ENCODE measurements at places on chromosomes 2 and 18.
A peak's percentile ranks its signal among the peaks of the same experiment; 100 is the strongest.

- DNase-seq, result no peak
Observed at GRCh38 chr2:11437602-11438001, 28.4 kb downstream of the E2F6 start.

GRCh38 chr2:225074919-225075681 is 32.8 kb upstream of the DOCK10 start:
- no peak for DNase-seq

- DNase-seq, result no peak
Observed at GRCh38 chr2:172305066-172305465, 122.3 kb upstream of the ITGA6 start.

- no peak for DNase-seq
Observed at GRCh38 chr18:38297910-38298309, 732.3 kb upstream of the CELF4 start.

DNA sequence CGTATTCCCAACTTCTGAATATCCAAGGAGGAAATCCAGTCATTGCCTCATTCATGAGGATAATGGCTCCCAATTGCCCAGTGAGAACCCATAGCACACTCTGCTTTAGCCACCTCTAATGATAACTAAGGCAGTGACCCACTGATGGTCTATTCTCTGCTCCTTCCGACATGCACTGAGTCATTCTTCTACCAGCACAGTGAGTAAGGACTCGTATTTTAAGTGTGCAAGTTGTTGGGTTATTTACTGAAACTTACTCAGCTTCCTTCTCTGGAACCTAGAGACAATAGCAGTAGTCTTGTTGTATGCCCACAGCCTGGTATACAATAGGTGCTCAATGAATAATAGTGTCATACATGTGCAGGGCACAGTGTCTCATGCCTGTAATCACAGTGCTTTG is 81.1 kb upstream of the ZNF397 start:
- DNase-seq, result no peak

- no peak for DNase-seq
Observed at GRCh38 chr2:233901367-233901766, 15.8 kb upstream of the TRPM8 start.

DNA sequence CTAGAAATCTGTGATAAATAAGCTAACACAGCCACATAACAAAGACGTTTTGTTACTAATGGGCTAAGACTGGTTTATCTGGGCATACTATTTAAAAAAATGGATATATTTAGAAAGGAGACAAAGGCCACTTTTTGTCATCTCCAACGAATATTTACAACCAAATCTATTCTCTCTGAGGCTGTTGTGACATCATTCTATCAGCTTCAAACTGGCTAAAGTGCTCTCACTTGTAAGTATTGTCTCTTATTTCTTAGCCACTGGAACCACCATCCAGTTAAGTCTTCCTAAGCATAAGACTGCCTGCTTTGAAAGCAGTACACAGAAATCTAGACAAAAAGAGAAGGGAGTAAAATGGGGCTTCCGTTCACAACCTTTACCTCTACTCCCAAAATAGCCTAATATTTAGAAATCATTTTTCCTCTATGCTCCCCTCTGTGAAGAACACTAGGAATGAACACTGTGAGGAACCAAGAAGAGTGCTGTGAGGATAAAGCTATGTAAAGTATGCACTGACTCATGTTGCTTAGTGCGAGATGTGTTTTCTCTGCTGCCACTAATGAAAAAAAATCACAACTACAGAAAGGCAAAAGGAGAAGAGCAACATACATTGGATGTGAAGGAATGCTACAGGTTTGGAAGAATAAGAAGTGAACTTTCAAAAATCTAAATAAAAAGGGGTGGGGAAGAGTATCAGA is 264.1 kb downstream of the EXOC6B start:
- no peak for DNase-seq

DNA sequence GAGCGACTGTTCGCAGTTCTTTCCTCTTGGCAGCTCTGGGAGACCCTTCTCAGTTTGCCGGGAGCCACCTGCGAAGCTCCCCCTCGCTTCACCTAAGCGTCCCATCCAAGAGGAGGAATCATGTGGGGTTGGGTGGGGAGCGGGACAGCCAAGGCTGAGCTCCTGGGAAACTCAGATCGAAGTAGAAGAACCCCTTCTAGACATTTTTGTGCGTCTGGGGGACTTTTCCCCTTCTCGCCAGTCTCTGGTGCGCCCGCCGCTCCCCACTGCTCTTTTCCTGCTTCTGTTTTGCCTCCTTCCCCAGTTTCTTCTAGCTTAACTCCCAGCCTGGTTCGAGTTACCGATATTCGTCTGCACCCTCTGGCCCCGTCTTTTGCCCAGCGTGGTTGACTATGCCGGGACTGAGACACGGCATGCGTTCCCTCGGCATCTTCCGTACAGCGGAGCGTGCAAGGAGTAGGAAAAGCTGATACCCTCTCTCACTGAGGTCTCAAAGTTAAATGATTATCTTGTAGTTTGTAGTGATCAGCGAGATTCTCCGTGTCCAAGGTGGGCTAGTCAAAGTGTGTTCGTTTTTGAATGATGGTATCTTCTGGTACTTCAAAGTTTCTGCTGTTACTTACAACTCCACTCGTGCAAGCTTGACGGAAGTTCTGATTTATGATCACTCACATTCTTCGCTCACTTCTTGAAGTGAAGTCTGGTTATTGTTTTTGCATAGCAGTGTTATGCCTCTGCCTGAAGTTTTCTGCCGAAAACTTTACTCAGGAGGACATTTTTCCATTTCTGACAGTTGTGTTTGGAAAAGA is 664 bp downstream of the CAMKMT start:
- DNase-seq, result peak; percentile 24

GRCh38 chr2:165665614-165666013 is 128.4 kb downstream of the GALNT3 start:
- no peak for DNase-seq

DNA sequence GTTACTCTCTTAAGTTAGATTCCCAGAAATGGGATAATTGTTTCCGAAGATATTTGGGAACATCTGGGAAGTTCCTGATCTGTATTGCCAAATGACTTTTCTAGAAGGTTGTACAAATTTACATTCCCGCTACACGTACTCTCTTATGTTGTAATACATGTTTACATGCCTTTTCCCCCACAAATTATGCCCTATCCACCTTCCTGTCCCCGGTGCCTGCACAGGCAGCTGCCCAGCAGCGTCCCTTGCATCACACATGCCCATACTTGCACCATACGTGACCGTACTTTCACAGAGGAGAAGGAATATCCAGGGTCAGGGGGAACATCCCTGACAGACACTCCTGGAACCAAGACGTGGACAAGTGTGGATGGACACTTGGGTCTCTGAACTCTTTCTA is 24.2 kb upstream of the KLF11 start:
- no peak for DNase-seq

GRCh38 chr2:9071032-9071431 is 67.5 kb upstream of the MBOAT2 start:
- no peak for DNase-seq

DNA sequence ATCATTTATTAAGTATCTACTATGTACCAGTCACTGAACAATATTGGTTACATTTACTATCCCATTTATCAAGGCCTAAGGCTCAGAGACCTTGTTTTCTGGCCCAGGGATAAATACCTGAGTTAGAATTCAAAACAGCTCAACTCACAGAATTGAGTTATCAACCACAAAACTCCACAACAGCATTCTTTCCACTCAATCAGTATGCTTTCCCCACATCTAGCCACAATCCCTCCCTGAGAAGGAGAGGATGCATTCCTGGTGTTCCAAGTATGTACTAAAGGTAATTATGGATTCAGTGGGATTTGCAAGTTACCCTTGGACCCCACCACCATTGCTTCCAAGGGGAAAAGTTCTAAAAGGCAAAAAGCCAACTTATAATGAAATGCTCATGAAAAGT is 104.2 kb upstream of the PID1 start:
- no peak for DNase-seq

DNA sequence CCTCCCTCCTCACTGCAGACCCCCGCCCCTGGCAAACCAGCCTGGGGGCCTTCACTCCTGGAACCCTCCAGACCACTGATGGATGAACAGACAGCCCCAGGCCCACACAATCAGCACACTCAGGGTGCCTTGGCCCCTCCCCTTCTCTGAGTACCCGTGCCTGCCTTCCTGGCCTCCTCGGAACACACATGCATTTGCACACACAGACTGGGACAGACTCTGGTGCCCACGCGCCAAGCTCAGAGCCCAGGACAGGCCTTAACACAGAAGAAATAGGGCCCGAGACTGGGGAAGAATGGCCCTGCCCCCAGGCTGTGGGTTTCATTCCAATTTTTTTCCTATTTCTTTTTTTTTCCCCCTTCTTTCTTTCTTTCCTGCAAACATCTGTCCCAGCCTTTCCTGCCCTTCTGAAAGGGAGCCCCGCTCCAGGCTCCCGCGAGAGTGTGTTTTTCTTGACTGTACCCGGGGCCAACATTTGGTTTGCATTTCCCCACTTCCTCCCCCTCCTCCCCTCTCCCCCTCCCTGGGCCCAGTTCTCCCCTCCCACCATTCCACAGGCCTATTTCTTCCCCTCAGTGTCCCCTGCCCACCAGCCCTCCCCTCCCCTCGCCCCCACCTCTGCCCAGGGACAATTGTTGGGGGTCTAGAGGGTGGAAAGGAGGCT is 618 bp upstream of the TNS1 start:
- DNase-seq, result no peak

DNA sequence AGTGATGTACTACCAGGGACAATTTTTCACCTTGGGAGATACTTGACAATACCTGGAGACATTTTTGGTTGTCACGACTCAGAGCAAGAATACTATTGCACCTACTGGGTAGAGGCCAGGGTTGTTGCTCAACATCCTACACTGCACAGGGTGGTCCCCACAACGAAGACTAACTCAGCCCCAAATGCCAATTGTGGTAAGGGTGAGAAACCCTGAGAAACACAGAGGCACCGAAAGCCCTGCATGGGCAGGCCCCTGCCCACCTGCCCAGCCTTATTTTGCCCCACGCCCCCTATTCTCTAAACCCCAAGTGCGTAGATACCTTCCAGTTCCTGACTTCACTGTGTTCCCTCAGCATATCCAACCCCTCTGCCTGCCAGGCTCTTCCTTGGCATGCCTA is 163.1 kb upstream of the PKDCC start:
- no peak for DNase-seq

DNA sequence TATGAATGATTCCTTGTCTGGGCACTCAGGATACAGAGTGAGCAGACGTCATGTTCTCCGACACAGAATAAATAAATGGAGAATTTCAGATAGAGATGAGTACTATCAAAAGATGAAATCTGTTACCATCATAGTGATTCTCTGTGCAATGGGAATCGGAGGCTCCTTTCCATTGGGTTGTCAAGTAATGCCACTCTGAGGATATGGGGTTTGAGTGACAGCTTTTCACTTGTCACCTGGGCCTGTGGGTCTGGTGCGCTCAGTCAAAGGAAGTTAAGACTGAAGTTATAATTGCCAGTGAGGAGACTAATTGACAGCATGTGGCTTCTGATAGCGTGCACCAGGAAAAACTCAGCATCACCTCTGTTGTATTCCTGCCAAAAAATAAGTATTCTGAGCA is 387.2 kb downstream of the SOX11 start:
- DNase-seq, result no peak

GRCh38 chr2:162994718-162995117 is 156.2 kb upstream of the KCNH7 start:
- no peak for DNase-seq

DNA sequence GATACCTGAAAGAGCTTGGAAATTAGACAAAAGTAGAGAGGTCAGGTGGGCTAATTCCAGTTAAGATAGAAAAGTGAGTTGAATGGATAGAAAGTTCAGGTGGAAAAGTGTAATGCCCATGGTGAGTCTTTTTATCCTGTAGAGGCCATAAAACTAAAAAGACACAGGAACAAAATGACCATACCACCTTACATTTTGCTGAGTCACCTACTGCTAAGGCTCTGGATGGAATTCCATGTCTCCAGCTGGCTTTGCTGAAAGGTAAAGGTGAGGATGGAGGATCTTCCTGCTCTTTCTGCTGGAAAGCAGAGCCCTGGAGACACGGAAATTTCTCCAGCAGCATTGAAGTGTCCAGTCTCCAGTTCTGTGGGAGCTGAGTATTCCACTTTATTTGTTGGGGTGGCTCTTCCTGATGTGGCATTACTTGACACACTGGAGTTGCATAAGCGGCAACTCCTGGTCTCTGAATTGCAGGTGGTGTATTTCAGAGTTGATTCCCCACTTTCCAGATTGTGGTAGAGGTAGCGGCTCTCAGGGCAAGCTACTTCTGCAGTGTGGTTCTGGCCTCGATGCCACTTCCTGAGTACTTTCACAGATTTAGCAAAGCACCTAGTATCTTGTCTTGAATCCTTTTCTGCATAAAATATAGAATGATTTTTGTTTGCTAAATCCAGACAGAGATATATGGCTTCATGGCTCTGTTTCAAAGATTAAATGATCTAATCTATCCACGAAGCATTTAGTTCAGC is 10.7 kb downstream of the IL1RL2 start:
- DNase-seq, result no peak

- DNase-seq, result no peak
Observed at GRCh38 chr2:216635701-216636550, 2.7 kb downstream of the IGFBP2 start.

- no peak for DNase-seq
Observed at GRCh38 chr2:27308359-27308881, at the start of gene UCN. Gene UCN (minus strand): TSS chr2:27308445. CDS start chr2:27307895, 550 bp downstream.

DNA sequence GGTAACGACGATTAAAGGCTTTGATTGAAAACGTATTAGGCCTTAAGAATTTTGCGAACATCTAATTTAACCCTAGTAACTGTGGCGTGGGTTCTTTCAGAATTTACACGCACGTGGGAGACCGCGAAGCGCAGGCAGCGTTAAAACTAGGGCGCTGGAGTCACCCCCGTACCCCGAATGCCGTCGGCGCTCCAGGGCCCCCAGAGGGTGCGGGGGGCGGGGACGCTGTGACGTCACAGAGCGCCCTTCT is 673 bp upstream of the SMCHD1 start:
- DNase-seq, result no peak

- DNase-seq, result no peak
Observed at GRCh38 chr2:3243804-3244203, 133.8 kb downstream of the EIPR1 start.

DNA sequence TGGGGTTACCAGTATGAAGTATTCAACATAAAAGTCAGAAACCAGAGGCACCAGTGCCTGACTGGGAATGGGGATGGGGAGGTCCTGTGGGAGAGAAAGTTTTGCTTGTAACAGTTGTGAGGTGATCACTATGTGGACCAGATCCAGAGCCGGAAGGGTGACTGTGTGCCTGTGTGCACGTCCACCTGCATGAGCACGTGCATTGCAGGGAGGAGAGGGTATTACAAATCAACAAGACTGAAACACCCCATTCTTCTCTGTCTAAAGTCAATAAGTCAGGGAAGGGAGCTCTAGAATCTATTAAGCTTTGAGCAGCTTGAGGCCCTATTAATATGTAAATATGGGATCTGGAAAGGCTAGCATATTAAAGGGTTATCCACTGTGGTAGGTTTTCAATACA is 241.0 kb upstream of the ACVR2A start:
- no peak for DNase-seq
